Esophagus squamous epithelium (tissue), 5 donors: ENCODE measurements at places on chromosomes 16 and 17.

GRCh38 chr17:34241062-34241461, 14.0 kb upstream of the CCL2 start:
- DNase-seq: no peak

DNA sequence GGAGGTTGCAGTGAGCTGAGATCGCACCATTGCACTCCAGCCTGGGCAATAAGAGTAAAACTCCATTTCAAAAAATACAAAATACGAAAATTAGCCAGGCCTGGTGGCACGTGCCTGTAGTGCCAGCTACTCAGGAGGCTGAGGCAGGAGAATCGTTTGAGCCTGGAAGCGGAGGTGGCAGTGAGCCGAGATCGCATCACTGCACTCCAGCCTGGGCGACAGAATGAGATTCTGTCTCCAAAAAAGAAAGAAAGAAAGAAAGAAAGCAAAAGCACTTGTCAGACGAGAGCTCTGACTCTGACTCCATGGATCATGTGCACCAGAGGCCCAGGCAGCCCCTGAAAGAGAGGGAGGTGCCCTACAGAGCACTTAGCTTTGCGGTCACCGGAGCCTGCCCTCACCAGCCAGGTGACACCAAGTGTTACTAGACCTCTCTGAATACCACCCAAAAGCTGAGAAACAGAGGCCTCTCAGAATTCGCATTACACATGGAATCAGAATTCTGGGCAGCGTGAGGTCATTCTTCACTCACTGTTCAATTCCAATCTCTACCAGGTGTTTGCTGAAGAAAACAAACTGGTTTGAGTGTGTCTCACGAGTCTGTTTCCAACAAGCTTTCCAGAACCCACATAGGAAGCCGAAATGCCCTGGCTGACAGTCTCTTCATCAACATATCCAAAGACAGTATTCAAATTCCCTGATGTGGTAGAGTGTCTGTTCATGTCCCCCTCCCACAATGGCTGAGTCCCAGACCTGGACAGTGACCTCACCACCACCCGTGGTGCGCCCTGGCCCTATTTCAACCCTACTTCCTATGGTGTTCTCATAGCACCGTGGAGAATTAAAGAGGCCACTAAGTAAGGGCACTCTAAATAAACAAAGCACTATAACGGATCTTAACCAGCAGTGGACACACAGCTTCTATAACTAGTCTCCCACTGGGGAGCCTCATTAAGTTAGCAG, 1.5 kb downstream of the FLCN start:
- no peak for DNase-seq

DNA sequence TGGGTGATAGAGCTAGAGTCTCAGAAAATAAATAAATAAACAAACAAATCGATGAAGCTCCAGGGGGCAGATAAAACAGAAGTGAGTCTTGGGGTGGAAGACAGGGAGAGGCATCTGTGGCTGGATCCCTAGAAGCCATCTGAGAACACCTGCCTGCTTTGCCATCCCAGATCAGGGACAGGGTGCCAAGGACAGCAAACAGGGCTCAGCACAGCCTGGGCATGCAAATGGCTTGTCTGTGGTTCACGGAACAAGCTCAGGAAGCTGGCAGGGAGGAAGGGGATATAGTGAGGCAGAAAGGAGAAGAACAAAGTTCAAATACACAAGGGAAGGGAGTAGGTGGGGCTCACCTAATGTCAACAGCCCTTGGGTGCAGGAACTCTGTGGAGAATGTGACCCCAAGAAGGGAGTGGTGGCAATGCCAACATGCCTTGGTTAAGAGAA, 27.5 kb downstream of the TRIM25 start:
- no peak for DNase-seq

DNA sequence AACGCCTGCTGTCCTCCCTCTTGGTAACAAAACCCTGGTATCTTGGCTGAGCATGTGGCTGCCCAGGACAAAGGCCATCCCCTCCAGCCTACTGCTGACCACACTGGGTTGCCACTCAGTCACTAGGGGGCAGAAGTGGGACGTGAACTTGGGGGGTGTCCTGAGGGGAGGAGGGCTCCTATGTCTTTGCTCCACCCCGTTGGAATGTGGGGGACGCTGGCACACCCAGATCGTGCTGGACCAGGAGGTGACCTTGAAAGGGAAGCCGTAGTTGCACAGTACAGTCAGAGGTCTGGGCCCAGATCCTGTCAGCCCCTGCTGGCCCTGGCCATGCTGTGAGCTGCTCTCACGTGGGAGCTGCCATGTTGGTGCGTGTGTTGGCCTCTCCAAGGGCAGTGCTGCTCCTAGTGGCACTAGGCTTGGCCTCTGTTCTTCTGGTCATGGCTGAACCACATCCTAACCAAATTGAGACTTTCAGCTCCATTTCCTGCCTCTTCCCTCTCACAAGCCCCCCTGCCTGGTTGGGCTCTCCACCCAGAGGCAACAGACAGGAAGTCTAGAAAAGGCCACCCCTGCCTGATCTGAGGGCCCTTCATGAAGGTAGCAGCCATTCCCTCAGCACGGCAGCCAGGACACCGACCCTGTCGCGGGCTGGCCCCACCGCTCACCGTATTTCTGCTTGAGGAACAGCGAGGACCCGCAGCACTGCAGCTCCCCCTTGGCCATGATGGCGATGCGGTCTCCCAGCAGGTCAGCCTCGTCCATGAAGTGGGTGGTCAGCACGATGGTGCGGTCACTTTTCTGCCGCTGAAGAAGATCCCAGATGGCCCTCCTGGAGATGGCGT, 29.0 kb upstream of the RNPS1 start:
- no peak for DNase-seq

- DNase-seq: no peak
Observed at GRCh38 chr16:22813223-22813947, 577 bp upstream of the HS3ST2 start.

GRCh38 chr17:33639103-33639880, 346.2 kb upstream of the ASIC2 start:
- DNase-seq: no peak

DNA sequence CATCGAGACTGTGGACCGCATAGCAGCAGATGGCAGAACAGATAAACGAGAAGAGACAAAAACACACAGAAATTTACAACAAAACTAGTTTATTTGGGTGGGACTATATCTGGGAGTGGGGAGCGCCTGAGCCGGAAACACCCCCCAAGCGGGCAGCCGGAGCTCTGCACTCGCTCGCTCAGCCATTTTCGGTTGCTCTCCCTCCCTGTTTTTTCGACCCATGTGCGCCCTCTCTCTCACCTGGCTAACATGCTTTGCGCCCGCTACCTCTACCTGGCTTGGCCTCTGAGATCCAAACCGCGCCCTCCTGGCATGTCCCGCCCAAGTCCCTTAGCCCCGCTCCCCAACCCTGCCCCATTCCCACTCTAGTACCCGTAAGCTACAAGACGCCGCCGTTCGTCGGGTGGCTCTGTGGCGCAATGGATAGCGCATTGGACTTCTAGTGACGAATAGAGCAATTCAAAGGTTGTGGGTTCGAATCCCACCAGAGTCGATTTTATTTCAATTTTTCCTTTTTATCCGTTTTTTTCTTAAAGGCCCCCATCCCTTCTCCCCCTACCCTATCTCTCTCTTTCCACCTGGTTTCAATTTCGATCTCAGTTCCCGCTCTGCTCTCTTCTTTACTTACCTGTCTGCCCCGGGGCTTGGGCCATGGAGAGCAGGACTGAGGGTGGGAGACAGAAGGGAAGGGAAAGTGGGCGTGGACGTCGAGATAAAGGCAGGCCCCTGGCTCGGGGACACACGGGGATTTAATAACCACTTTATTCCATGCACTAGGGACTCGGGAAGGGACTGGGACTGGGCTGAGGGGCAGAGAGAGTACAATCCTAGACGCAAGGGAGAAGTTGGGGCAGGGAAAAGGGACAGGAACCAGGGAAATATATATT, 2.4 kb upstream of the ALOXE3 start:
- no peak for DNase-seq

GRCh38 chr17:15456972-15457722, 10.3 kb downstream of the CDRT4 start:
- DNase-seq: no peak
